ENCODE measurements at places on chromosomes 12 and 14.

DNA sequence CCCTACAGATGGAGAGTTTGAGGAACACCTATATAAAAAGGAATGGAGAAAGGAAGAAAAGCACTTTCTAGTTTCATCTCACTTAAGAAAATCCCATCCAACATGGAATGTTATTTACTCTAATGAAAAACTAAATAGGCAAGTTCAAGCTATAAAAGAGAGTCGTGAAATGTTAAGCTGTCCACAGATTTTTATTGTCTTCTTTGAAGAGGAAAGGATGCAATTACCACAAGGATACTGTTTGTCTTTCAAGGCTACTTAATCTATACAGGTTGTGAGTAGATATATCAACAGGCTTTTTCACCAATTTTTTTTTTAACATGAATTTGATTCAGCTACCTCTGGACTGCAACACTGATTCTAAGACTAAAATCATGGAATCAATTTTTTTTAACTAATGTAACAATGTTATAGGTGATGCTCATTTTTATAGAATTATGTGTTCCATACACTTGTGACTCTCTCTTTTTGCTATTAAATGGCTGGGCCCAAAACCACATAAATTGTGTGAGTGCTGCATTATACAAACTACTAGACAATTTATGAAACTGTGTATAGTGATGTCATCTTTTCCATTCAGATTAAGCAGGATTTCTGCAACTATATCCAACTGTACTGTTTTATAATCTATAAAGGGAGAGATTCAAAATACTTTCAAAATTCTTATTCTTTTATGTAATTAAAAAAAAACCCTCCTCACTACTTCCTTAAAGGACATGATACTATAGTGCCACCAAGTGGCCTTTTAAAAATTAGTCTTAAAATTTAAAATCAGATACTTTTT lies 26.8 kb upstream of the BMAL2 start:
- DNase-seq, result no peak

GRCh38 chr14:53304726-53305381 lies 151.7 kb upstream of the DDHD1 start:
- no peak for DNase-seq

GRCh38 chr14:95365401-95365800 lies 45.7 kb upstream of the CLMN start:
- DNase-seq, result no peak

DNA sequence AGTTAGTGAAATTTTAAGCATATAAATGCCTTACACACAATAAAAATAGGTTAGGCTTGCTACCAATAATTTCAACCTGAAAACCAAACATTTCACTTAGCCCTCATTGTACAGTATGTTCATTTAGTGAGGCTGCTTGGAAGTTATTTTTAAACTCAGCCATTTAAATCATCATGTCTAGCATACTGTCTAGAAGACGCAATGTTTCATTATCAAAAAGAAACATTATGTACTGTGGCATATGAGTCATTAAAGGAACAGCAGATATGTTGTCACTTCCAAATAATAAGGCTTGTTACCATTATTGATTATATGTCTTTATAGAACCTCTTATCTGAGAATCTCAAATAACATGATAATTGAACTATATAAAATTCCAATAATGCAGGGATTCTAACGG lies 304.7 kb downstream of the RMST start:
- DNase-seq, result no peak

- no peak for DNase-seq
Measured at GRCh38 chr12:71011261-71011660, 90.7 kb upstream of the PTPRR start.

- no peak for DNase-seq
Measured at GRCh38 chr12:116545936-116546335, 13.2 kb upstream of the MAP1LC3B2 start.

- DNase-seq, result no peak
Measured at GRCh38 chr12:54708826-54709225, 60.7 kb upstream of the DCD start.

DNA sequence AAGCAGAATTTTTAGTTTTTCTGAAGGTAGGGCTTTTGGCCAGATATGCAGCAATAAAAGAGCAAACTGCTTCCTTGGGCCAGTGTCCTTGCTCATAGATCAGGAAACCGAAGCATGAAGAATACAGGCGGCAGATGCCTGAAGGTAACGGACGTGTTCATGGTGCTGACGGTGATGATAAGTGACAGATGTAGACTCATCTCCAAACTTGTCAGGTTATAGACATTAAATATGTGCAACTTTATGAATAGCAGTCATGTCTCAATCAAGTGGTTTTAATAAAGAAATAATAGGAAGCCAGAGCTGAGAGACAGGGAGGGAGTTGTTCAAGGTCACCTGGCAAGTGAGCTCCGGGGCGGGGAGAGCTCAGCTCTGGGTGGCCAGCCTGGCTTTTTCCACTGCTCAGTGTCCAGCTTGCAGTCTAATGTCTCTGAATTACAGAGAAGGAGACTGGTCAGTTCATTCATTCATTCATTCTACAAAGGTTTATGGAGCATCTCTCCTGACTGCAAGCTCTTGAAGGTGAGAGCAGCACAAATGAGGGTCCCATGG lies 1.0 kb downstream of the SERPINA5 start:
- DNase-seq, result no peak

- DNase-seq, result no peak
Measured at GRCh38 chr12:87812681-87813080, 216.5 kb downstream of the C12orf50 start.

GRCh38 chr14:102390064-102390855 lies 27.5 kb downstream of the TECPR2 start:
- DNase-seq, result no peak

GRCh38 chr12:96343347-96343954 lies 56.8 kb downstream of the CDK17 start:
- DNase-seq, result no peak

GRCh38 chr14:22570132-22570949 lies 18.7 kb downstream of the DAD1 start:
- DNase-seq, result peak; percentile 85

- DNase-seq, result no peak
Measured at GRCh38 chr14:74219277-74220205, 19.7 kb upstream of the VSX2 start.

All from femur (tissue), 1 donor.